ENCODE measurements at places on chromosomes 3 and 15. TPM values are rescaled to one million over a fixed set of nuclear protein-coding genes. Genes with fewer than 3 reads are reported as not detected.

DNA sequence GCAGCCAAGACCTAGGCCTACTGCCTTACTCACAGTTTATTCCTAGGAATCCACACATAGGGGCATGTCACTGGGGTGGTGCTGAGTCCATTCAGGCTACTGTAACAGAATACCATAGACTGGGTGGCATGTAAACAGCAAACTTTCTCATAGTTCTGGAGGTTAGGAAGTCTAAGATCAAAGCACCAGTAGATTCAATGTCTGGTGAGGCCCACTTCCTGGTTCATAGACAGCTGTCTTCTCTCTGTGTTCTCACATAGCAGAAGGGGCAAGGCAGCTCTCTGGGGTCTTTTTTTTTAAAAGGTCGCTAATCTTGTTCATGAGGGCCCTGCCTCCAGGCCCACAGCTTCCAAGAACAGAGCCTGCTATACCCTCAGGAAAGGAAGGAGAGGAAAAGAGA lies 113.9 kb upstream of the MANF start:
- H3K27me3 ChIP-seq = no peaks in the 10 kb centered on the region
- no peak overlapping the region for H3K4me3 ChIP-seq
- H3K36me3 ChIP-seq = no peaks in the 10 kb centered on the region
- no peaks in the 10 kb centered on the region for H3K4me1 ChIP-seq
- H3K27ac ChIP-seq = no peak overlapping the region

NMNAT3 gene
- 2.3 TPM for polyA plus RNA-seq

TMEM207 gene
- polyA plus RNA-seq = not detected

GRCh38 chr3:177530908-177531307 lies 333.6 kb upstream of the TBL1XR1 start:
- no peak overlapping the region for H3K27ac ChIP-seq
- no peaks in the 10 kb centered on the region for H3K27me3 ChIP-seq
- no peaks in the 10 kb centered on the region for H3K4me1 ChIP-seq
- no peaks in the 10 kb centered on the region for H3K36me3 ChIP-seq
- DNase-seq = no peak

GRCh38 chr15:67784856-67785430 lies 40.4 kb upstream of the SKOR1 start:
- H3K27me3 ChIP-seq = no peaks in the 10 kb centered on the region
- no peak overlapping the region for H3K4me3 ChIP-seq
- peaks cover 2% of the 10 kb centered on the region for H3K36me3 ChIP-seq
- H3K4me1 ChIP-seq = no peaks in the 10 kb centered on the region
- H3K27ac ChIP-seq = no peak overlapping the region

NOX5 gene
- polyA plus RNA-seq = 0.02 TPM

DNA sequence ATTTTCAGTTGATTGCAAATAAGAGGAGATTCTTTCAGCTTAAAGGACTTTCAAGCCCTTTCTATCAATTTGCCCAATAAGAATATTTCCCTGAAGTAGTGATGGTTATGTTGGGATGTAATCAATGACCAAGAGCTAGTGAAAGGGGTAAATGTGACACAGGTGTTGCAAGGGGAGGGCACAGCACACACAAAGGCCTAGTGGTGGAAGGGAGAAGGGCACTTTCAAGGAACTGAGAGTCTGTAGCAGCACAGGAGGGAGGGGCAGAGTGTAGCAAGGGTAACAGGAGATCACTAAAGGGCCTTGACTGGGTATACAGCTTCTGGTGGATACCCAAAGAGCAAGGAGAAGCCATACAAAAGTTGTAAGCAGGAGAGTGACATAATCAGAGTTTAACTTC lies 217.8 kb upstream of the ARHGEF26 start:
- no peak overlapping the region for H3K27ac ChIP-seq
- no peaks in the 10 kb centered on the region for H3K27me3 ChIP-seq
- no peaks in the 10 kb centered on the region for H3K36me3 ChIP-seq
- no peak for DNase-seq
- H3K4me3 ChIP-seq = no peak overlapping the region
- H3K4me1 ChIP-seq = peaks cover 2% of the 10 kb centered on the region

SV2B gene
- 0.16 TPM for polyA plus RNA-seq

SLC9A9 gene
- 3.7 TPM for polyA plus RNA-seq

- H3K4me1 ChIP-seq = no peaks in the 10 kb centered on the region
- no peaks in the 10 kb centered on the region for H3K36me3 ChIP-seq
- no peak overlapping the region for H3K4me3 ChIP-seq
- no peak for DNase-seq
- no peaks in the 10 kb centered on the region for H3K27me3 ChIP-seq
Measured at GRCh38 chr3:193971261-193971751, 164.6 kb upstream of the HES1 start.

PDCD7 gene
- polyA plus RNA-seq = 4.9 TPM

DNA sequence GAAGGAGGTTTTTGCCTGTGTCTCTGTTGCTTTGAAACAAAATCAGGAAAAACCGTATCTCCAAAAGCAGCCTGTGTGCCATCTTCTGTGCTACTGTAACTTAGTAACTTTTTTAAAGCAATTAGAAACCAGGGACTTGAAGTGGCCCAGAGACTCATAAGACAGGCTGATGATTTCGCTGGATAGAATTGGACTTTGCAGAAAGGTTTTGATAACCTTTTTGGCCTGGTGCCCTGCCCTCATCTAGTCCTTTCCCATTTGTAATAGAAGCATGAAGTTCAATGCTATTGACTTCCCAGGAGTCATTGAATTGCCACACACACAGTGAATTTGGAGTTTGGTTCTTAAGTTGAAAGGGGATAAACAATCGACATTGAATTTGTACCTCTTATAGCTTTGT lies 157.2 kb downstream of the PTPRG start:
- H3K27me3 ChIP-seq = no peaks in the 10 kb centered on the region
- H3K27ac ChIP-seq = no peak overlapping the region
- H3K4me1 ChIP-seq = no peaks in the 10 kb centered on the region

CPN2 gene
- 196 TPM for polyA plus RNA-seq

DNA sequence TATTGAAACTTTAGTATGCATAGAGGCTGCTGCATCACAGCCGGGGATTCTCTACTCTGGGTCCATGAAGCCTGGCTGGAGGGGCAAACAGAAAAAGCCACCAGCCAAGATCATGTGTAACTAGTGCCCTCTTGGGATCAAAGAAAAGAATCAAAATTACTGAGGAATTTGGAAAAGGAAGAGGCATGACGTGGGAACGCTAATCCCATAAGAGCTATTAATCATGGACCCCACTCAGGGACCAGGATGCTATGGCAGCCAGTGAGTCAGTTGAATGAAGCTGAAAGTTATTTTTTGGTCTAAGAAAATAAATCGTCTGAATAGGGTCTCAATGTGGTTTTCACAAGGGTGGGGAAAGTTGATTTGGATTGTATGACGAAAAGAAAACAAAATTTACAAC lies 1165.1 kb downstream of the ROBO2 start:
- H3K4me1 ChIP-seq = no peaks in the 10 kb centered on the region
- no peaks in the 10 kb centered on the region for H3K27me3 ChIP-seq
- no peak overlapping the region for H3K27ac ChIP-seq

DNA sequence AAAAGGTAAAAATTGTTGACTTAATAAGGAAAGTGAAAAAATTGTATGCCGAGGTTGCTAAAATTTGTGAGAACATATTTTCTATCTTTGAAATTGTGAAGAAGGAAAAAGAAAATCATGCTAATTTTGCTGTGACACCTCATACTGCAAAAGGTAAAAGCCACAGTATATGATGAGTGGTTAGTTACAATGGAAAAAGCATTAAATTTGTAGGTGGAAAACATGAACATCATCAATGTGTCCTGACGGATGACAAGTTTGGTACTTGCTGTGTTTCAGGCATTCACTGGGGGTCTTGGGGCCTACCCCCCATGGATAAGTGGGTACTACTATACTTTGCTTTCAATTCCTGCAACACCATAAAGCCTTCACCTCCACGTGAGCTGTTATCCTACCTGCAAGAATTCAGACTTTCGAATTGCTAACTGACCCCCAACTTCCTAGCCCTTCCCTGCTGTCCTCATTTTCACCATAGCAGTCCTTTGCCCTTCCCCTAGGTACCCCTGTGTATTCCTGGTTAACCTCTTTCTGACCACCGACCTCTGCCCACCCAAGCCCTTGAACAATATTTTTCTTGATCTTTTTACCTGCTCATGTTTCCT lies 62.4 kb downstream of the RAB7A start:
- peak overlapping the region; percentile 42 for H3K27ac ChIP-seq
- H3K4me1 ChIP-seq = no peaks in the 10 kb centered on the region
- H3K27me3 ChIP-seq = no peaks in the 10 kb centered on the region

DNA sequence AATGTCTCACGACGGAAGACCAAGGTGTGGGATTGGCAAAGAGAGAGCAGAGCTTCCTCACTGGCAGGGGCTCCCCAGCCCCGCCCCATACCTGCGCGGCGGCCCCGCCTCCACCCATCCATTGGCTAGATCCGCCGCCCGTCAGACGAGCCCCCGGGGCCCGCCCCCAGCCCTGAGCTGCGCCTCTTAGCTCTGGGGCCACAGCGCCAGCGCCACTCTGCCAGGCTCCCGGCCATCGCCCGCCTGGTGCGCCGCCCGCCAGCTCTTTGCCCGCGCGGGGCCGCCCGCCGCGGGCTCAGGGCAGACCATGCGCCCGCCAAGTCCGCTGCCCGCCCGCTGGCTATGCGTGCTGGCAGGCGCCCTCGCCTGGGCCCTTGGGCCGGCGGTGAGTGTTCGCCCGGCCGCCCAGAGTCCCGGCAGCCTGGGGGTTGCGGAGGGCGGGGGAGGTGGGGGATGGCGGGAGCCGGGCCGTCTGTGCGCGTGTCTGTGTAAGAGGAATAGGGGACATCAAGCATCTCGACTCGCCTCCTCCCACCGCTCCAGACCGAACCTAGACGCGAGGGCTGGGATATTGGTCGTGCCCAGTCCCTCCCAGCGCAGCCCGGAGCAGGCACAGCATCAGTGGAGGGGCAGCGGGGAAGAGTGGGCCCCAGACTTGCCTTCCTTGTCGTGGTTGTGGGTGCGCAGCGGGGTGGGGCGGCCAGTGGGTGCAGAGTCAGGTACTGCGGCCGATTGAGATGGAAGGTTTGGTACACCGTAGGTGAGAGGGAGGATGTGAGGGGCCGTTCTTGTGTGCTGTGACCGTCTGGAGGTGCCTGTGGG lies at the start of gene VIPR1:
Gene VIPR1, plus strand, starts transcription at position 215 of the 822 bp plus-strand sequence. Its CDS starts 93 bp downstream, at position 308.
- H3K27ac ChIP-seq = no peak within 1 kb of the TSS
- H3K4me3 ChIP-seq = peak within 1 kb of the TSS; percentile 35
- DNase-seq = peak; percentile 70
- H3K27me3 ChIP-seq = no peaks in the 10 kb centered on the region
- peaks cover 13% of the 10 kb centered on the region for H3K4me1 ChIP-seq
- no peaks in the 10 kb centered on the region for H3K36me3 ChIP-seq

DNA sequence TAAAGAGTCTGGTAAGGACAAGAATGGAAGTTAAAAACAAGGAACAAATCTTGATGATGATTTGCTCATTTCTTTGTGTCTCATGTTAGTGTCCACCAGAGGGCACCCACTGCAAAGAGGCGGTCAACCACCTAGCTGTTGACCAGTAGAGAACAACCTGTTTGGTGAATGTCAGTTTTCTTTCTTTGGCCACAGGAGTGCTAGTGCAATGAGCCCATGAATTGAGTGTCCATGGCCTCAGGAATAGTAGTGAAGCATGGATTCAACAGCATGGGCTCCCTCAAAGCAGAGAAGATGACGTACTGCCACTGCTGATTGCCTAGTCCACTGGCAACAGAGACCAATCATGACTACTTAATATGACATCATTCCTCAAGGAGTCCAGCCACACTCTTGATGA lies 10.7 kb upstream of the CNTN6 start:
- no peaks in the 10 kb centered on the region for H3K4me1 ChIP-seq
- H3K27me3 ChIP-seq = no peaks in the 10 kb centered on the region
- H3K27ac ChIP-seq = no peak overlapping the region
- DNase-seq = no peak
- H3K4me3 ChIP-seq = no peak overlapping the region

SI gene
- polyA plus RNA-seq = not detected

GRCh38 chr15:44101944-44102343 lies 93.1 kb downstream of the FRMD5 start:
- H3K36me3 ChIP-seq = no peaks in the 10 kb centered on the region
- H3K27me3 ChIP-seq = no peaks in the 10 kb centered on the region
- H3K4me1 ChIP-seq = no peaks in the 10 kb centered on the region
- no peak overlapping the region for H3K4me3 ChIP-seq
- no peak for DNase-seq

- DNase-seq = peak; percentile 88
- H3K4me1 ChIP-seq = peaks cover 2% of the 10 kb centered on the region
- H3K27ac ChIP-seq = peak within 1 kb of the TSS; percentile 91
Measured at GRCh38 chr3:138594150-138594934, at the start of gene CEP70. Gene CEP70 (minus strand): TSS chr3:138594260. CDS start chr3:138572927, 21,333 bp downstream.

DNA sequence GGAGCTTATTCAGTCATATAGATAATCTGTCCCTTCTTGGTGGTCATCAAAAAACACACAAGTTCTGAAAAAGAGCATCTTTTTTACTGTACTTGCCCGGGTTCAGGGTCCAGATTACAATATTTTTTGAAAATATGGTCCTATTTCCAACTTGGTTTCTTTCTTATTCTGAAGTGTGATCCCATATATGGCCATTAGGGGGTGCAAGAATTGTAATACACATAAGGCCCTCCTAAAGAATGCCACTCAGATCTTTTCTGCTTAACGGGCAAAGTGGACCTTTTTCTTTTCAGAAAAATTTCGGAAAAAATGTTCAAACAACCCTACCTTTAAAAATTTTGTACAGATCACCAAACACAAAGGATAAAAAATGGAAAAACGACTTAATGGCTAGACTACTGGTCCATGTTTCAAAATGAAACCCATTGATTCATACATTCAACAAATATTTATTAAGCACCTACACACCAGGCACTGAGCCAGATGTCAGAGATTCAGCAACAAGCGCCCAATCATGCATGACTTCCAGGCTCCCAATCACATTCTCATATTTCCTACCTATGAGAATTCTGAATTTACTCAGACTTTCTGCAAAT lies 102.0 kb upstream of the MYRIP start:
- H3K27me3 ChIP-seq = no peaks in the 10 kb centered on the region
- H3K36me3 ChIP-seq = no peaks in the 10 kb centered on the region
- no peaks in the 10 kb centered on the region for H3K4me1 ChIP-seq
- DNase-seq = no peak
- H3K27ac ChIP-seq = no peak overlapping the region

DNA sequence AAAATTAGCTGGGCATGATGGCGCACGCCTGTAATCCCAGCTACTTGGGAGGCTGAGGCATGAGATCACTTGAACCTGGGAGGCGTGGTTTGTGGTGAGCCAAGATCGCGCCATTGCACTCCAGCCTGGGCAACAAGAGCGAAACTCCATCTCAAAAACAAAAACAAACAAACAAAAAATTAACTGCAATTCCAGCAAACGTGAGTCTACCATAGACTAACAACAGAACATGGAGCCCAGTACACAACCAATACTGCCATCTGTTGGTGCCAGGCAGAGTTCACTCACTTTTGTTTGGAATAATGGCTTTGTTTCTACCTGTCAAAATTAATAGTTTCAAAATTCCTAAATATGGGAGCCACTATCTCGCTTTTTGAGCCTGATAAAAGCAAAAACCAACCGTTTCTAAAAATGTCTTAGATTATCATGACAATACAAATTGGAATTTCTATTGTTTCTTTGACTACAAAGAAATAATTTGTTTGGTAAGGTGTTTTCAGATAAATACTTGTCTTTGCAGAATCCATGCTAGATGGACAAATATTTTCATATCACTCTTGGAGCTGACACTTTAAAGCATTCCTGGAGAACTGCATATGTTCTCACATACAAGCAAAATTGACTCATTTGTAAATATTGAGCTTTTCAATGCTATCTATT lies 45.0 kb downstream of the GPR176 start:
- DNase-seq = no peak
- H3K36me3 ChIP-seq = no peaks in the 10 kb centered on the region
- no peak overlapping the region for H3K27ac ChIP-seq
- no peaks in the 10 kb centered on the region for H3K4me1 ChIP-seq
- H3K27me3 ChIP-seq = no peaks in the 10 kb centered on the region

All from liver (tissue), 10 donors.